Foreskin fibroblast (primary cell): ENCODE measurements at places on chromosomes 7 and 10.

DNA sequence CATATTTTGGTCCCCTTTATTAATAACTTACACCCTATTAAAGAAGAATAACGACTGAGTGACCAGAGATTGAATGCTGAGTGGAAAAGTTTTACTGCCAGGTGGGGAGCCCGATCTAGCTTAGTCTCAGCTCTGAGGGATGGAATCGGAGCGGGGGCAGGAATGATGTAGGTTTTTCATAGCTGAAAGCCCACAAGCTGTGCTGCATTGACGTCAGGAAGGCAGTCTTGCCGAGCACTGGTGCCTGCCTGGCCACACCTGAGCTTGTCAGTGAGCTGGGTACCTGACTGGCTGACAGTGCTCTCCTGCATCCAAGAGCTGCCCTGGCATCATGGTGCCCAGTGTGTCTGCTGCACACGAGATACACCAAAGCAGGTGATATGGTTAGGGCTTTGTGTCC lies 34.8 kb downstream of the GRK5 start:
- DNase-seq, result no peak

DNA sequence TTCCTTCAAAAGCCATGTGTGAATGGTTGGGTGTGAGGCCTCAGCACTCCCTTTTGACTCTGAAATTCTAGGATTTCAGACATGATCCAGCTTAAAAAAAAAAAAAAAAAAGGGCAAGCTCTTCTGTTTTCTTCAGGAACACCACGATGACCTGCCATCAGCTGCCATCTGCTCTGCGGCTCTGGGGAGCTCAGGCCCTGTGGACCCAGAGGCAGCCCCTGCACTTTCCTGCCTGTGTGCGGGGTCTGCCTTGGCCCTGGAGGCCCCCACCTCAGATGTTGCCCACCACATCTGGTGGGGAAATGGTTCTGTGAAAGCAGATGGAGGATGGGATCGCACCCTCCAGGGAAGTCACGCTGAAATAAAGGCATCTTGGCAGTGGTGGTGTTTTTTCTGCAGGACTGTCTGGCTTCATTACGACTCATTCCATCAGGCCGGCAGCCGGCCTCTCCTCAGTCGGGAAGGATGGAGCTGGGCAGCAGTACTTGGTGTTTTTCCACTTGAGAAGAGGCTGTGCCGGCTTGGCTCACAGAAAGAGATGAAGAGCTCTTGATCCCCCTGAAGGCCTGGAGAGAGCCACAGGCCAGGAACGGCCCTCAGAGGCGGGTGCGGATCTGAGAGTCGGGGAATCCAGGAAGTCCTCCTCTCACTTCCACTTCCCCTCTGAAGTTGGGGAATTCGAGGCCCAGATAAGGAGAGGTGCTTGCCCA lies 66.1 kb upstream of the AQP1 start:
- no peak for DNase-seq

GRCh38 chr10:130935128-130935439 lies 376.4 kb downstream of the TCERG1L start:
- no peak for DNase-seq

DNA sequence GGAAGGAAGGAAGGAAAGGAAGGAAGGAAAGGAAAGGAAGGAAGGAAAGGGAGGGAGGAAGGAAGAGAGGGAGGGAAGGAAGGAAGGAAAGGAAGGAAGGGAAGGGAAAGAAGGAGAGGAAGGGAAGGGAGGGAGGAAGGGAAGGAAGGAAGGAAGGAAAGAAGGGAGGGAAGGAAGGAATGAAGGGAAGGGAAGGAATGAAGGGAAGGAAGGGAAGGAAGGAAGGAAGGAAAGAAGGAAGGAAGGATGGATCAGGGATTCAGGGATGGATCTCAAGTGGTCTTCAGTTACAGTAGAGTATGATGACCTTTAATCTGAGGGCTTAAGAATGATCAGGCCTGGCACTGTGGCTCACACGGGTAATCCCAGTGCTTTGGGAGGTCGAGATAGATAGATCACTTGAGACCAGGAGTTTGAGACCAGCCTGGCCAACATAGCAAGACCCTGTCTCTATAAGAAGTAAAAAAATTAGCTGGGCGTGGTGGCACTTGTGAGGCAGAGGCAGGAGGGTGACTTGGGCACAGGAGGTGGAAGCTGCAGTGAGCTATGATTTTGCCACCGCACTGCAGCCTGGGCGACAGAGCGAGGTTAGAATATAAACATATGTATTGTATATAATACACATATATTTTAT lies 760 bp upstream of the FOXK1 start:
- no peak for DNase-seq

GRCh38 chr10:119549247-119549999 lies 6.9 kb upstream of the RGS10 start:
- no peak for DNase-seq

GRCh38 chr7:29022291-29022988 lies 64.3 kb upstream of the TRIL start:
- DNase-seq, result no peak

DNA sequence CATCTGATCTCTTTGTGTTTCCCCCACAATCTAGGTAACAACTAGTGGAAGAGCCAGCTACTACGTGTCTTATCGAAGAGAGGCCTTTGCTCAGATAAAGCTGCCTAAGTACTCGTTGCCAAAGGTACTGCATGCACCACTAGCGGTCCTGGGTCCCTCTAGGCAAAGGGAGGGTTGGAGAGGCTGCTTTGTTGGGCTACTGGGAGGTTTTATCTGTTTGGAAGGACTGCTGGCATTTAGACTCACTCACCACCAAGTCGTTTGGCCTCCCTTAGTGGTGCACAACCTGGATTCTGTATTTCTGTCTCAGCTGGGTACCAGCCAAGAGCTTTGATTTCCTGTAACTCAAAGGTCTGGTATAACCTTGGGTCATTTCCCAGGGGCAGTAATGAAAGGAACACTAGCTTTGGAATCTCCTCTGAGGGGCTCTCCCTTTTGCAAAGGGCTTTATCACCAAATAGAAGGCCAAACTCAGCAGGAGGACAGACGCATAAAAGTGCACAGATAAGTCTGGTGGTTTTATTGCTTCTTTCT lies 498.3 kb downstream of the SORCS3 start:
- DNase-seq, result no peak

- peak; percentile 83 for DNase-seq
These were observed 196.8 kb downstream of the SKAP2 start for GRCh38 chr7:26667514-26668133.

DNA sequence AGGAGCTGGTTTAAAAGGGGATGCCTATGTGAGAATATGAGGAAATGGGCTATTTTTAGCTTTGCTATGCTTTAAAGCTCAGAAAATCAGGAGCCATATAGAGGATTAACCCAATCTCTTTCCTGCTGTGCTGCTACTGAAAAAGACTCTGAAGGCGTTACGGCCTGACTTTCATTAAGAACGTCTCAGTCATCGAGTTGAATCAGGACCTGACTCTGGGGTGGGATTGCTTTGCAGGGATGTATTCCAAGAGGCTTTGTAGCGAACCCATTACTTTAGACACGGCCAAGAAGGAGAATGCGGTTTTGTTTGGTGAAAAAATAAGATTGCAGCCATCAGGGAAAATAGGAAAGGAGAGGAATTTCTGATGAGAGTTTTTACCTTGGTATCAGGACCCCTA lies 426.9 kb downstream of the CCSER2 start:
- no peak for DNase-seq

DNA sequence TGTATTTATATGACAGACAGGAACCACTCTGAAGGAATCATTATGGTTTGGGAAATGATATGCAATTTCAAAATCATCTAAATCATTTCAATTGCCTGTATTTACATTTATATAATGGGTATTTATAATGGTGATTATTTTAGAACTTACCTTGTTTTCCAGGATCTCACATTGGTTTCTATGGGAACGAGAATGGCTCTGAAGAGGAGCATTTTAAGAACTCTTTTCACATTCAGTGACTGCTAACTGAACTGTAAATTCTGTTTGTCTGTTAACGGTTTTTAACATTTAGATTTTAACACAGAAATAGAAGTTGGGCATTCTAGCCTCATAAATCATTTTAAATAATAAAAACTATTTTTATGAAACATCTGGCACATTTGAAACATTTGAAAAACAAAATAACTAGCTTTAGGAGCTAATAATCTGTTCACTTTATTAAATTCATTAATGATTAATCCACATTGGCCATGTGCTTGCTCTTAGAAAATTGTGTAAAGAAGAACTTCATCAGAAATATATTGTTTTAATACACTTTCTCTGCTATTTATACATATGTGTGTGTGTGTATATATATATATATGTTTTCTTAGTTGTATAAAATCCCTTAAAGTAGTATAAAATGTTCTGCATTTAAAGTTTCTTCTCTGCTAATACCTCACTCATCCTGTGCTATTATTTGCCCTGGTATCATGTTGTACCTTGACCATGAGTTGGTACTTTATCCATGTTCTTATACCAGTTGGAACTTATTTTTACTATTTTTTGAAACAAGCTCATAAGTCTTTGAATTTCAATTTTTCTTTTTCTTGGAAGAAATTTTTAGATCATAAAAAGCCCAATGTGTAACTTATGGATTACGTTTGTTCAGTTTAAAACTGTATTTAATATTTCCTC lies 8.7 kb upstream of the SEM1 start:
- no peak for DNase-seq

DNA sequence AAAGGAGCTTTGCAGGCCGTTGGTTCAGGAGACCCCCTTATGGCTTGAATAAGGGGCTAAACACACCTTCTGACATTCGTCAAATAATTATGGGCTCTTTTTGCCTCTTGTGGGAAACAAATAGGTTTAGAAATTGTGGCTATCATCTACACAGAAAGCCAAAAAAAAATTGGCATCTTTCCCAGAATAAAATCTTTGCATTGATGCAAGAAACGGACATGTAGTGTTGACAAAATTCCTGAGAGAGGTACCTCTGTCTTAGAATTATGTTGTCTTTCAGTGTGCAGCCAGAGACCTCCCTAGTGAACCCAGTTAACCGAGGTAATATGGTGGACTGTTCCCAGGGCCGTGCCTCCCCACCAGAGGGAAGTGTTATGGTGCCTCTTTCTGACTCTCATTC lies 283.9 kb downstream of the SDHAF3 start:
- no peak for DNase-seq

GRCh38 chr10:86968271-86968993 lies at the start of gene ADIRF:
ADIRF (plus strand) TSS chr10:86968482; CDS start chr10:86968545, 63 bp downstream.
- peak; percentile 78 for DNase-seq

- DNase-seq, result no peak
These were observed 186.2 kb upstream of the FAM3C start for GRCh38 chr7:121582258-121582657.

- peak; percentile 27 for DNase-seq
These were observed 114.0 kb upstream of the COBL start for GRCh38 chr7:51430480-51431086.

GRCh38 chr10:26950934-26951333 lies 90.2 kb upstream of the ABI1 start:
- DNase-seq, result no peak

GRCh38 chr10:45005284-45005683 lies 4.6 kb downstream of the ZNF22 start:
- no peak for DNase-seq

DNA sequence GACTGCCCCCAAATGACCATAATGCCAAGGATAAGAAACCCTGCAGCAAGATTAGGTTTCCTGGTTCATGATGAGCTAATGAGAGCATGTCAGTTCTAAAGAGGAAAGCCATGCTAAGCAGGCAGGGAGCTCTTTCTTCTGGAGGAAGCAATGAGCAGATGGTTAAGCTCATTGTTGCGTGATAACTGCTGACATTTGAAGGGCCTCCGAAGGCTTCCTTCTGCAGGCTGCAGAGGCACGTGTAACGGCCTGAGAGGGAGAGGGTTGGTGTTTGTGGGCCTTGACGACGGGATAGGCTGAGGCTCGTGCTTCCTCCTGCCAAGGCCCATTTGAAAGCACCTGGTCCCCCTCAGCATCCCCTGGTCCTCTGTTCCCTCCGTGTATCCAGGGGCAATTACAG lies 63.5 kb upstream of the BTBD16 start:
- DNase-seq, result no peak

GRCh38 chr7:28953633-28954032 lies 4.5 kb downstream of the TRIL start:
- peak; percentile 18 for DNase-seq

GRCh38 chr7:117828825-117829224 lies 44.4 kb downstream of the CTTNBP2 start:
- DNase-seq, result no peak

GRCh38 chr10:104735036-104735756 lies 94.1 kb downstream of the SORCS3 start:
- DNase-seq, result no peak

DNA sequence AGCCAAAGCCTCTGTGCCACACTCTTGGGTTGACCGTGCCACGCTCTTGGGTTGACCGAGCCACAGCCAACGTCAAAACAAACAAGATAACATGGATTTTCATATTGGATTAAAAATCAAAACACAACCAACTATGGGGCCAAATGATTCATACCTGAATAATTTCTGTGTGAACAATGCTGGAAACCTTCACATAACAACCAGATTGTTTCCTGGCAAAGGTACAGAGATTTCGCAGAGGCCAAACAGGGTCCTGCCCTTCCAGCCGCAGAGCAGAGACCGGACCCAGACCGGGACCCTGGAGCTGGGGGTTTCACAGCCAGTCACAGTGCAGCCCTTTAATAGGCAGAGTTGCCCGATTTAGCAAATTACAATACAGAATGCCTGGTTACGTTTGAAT lies 40.5 kb downstream of the ITIH5 start:
- DNase-seq, result no peak

- DNase-seq, result no peak
These were observed 8.1 kb downstream of the ADCK2 start for GRCh38 chr7:140680886-140681285.

GRCh38 chr10:47256751-47257336 lies 43.2 kb upstream of the GDF10 start:
- DNase-seq, result no peak

GRCh38 chr10:16195178-16195769 lies 241.5 kb upstream of the PTER start:
- no peak for DNase-seq

DNA sequence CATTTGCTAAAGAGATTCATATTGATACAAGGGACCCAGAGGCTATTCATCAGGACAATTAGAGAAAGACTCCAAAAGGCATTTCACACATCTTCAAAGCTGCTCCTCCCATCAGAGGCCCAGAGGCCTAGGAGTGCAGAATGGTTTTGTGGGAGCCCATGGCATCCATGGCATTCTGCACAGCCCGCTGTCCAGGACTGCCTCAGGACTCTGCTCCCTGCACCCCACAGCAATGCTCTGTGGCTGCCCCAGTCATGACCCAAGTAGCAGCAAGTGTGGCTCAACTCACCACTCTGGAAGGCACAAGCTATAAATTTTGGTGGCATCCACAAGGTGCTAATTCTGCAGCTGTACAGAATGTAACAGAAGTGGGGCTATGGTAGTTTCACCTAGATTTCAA lies 38.5 kb downstream of the ZNF438 start:
- DNase-seq, result no peak

DNA sequence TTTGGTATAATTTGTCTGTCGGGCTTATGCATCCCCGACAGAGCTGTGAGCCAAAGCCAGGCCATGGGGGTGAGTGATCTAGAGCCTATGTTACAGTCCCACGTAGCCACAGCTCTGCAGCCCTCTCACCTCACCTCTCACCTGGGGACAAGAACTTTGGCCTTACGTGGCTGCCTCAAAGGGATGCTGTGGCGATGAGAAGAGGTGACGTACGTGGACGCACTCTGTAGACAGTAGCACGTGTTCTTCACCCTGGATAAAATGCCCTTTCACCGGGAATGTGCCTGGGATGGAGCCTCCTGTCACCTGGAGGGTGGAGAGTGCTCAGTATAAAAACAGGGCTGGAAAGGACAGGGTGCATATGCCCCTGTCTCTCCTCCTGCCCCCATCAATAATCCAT lies 5.5 kb downstream of the HKDC1 start:
- no peak for DNase-seq

GRCh38 chr7:138400400-138400886 lies 59.6 kb upstream of the TRIM24 start:
- no peak for DNase-seq

GRCh38 chr10:107561136-107561650 lies 396.7 kb upstream of the SORCS1 start:
- no peak for DNase-seq
